Activated naive CD4-positive, alpha-beta T cell (primary cell): ENCODE measurements at places on chromosomes 1 and 21.

DNA sequence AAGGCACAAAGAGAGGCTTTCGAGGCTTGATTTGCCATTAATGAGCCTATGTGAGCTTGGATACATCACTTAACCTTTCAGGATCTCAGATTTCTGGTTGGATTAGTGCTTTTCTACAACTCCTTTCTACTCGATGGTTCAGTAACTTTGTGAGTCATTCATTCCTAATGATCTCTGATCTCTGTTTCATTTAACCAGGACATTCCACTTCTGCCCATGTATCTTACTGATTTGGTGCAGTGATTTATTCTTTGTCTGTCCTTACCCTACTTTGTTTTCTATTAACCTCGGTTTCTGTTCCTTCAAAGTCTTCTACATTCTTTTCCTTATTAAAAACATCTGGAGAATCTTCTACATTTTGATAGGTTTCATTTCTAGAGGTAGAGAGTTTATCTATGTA lies 94.6 kb upstream of the ZBTB18 start:
- DNase-seq, result no peak

DNA sequence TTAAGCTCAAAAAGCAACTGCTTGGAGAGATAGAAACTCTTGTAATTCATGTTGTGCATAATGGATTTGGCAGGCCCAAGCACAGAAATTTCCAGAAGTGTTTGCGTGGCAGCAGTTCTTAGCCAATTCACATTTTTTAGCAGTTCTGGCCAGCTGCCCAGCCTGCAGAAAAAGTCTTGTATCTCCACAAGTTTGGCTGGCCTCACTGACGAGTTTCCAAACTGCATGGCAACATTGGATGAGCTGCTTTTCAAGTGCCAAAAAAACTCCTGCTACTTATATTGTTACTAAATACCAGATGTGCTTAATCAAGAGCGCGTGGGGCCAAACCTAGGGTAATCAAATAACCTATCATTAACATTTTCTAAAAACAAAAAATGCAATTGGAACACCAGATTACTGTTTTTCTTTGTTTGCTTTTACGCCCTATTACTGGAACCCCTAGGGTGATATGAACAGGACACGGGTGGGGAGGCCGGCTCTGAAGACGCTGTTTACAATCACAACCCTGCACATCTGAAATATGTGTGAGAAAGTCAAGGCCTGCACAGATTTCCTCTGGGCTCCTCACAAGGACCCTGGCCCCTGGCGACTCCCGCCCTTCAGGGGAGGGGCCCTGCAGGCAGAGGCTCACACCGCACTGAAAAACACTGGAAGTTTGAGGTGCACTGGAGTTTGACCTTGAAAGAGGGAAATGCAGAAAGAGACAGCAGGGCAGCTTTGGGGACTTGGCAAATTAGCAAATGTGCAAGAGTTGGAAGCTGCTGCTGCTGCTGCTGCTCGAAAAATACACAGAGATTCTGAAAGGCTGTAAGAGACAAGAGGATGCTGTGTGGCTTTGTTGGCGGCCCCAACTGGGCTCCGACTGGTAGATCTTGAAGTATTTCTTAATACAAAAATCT lies 55.2 kb upstream of the TARBP1 start:
- DNase-seq, result no peak

DNA sequence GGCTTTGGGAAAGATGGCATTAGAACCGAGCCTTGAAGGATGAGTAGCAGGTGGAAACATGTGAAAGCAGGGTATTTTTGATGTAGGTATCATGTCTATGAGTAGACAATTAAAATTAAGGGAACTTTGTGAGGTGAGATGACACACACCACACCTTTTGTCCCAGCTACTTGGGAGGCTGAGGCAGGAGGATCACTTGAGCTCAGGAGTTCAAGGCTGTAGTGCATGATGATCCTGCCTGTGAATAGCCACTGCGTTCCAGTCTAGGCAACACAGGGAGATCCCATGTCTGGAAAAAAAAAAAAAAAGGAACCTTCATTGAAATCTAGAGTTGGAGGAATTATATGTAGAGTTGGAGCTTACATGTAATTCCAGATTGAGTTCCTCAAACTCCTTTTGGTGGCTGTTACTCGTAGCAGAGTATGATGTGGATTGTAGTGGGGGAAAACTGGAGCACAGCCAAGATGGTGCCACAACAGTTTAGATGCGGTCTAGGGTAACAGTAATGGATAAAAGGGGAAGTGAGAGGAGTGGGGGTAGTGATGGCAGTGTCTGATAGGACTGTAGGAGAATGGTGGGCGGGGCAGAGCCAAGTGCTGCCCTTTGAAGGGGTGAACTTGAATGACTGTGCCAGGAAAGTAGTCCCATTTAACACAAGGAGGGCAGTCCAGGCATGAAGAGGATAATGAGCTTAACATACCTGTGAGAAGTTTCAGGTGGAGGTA lies 17.4 kb downstream of the AK4 start:
- no peak for DNase-seq

DNA sequence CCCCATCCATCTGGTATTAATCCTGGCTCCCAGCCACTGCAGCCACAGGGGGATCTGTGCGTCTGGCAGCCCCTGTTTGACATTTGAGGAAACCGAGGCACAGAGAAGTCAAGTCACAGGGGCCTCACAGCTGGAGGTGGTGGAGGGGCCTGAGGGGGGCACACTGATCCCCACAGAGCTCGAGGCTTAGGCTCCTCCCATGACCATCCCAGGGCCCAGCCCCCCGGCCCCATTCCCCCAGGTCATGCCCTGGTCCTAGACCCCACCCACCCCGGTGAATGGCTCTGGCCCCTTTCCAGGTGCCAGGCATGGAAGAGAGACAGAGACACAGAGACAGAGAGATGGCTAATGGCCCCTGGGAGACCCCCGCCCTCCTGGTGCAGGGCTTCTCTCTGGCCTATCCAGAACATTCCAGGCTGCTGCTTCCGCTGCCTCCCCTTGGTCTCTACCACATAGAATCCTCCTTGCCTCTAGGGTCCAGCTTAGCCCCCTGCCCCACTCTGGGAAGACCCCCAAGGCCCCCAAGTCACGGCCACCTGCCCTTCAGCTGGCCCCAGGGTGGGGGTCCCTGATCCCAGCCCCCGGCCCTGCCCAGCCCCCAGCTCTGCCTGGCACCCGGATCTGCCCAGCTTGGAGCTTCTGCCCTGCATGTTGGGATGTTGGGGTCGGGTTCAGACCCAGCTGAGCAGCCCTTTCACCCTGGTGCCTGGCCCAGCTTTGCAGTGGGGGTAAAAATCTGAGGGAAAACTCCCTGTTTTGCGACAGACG lies 29.2 kb upstream of the LRRC3 start:
- DNase-seq, result no peak

DNA sequence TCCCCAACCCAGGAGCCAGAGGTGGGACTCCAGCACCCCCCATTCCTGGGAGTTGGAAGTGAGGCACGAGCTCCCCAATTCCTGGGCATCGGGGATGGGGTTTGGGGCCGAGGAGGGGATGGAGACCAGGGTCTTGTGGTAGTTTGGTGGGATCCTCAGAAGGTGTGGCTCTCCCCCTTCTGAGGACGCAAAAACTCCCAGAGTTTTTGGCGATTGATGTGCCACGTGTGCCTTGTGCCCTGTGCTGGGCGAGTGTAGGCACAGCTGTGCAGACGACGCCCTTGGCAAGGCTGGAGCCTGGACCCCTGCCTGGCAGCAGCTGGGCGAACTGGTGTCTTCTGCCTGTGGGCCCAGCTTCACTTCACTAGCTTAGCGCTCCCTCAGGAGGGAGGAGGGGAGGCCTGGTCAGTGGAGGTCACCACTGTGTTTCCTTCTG lies 2.6 kb downstream of the GUK1 start:
- DNase-seq, result no peak

DNA sequence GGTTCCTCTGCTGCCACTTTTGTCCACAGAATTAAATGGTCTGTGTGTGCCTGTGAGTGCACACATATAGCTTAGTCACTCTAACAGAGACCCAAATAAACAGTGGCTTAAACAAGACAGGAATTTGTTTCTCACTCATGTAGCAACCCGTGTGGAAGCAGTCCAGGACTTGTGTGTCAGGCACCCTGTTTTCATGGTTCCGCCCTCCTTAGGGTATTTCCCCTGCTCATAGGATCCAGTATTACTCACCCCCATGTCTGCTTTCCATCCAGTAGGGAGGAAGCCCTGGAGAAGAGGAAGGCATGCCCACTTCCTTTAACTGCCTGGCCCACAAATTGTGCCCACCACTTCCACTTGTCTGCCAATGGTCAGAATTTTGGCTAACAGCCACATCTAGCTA lies 41.3 kb upstream of the TACSTD2 start:
- no peak for DNase-seq
